SHP77 treated with DMSO at 0.1 percent for 48 hours (cell line): ENCODE measurements at places on chromosomes 12 and 14.

DNA sequence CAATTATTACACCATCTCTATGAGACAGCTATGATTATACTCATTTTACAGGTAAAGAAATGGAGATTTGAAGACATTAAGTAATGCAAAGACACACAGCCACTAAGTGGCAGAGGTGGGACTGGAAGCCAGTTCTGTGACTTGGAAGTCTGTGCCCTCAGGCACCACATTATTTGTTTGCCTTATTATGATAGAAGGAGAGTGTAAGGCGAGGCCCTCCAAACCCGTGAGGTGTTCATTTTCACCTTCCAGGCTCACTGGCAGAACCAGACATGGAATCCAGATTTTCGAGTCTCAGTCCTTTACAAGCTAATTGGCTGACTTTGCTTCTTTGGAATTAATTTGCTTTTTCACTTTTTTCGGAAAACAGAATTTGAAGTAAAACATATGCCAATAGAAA is 107.9 kb downstream of the CAND1 start:
- no peak for DNase-seq

- no peak for DNase-seq
Measured at GRCh38 chr14:63909984-63910383, 57.2 kb downstream of the SYNE2 start.

DNA sequence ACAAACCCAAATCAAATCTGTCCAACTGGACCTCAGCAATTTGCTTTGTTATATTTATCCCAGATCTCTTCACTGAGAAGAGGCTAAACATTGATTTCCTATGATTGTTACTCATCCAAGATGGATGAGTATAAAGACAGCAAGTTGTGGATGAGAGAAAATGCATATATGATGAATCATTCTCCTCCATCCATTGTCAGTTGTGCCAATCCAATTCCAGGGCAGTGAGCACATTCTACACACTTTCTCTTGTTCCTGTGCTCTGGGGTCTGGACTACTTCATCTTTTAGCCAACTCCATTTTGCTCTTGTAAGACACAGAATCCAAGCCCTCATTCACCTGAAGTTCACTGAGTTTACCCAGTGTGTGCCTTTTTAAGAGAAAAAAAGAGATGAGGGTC is 105.7 kb downstream of the GCH1 start:
- DNase-seq: no peak

- no peak for DNase-seq
Measured at GRCh38 chr12:119911182-119911581, 34.1 kb upstream of the CIT start.

GRCh38 chr12:131603939-131604795 is 106.7 kb upstream of the SFSWAP start:
- DNase-seq: no peak

DNA sequence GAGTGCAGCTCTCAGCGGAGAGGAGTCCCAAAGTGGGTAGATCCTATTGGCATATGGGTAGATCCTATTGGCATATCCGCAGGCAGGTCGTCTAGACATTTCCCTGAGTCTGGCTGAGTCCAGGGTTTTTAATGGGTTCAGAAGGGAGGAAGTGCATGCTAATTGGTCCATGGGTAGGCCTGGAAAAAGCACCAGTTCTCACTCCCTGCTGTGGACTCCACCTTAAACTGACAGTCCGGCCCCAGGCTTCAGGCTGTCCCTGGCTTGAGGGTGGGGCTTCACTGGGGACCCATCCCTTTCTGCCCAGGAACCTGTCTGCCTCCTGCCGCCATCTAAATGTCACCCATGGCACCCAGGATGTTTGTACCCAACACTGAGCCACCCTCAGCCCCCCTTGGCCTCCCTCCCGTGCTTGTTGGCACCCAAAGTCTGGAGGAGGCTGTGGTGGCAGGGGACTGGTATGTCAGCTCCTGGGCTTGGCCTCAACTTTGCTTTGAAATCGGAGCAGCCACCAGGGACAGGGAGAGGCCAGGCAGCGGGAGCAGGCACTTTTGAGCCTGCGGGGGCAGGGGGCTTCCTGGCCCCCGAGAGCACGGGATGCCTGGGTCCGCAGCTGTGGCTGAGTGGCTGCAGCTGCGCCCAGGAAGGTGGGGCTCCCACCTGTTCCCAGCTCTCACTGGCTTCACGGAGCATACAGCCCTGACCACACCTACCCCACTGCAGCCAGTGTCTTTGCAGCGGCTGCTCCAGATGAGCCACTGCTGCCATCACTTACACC is 29.6 kb upstream of the YAF2 start:
- no peak for DNase-seq

- no peak for DNase-seq
Measured at GRCh38 chr14:104171029-104171697, 32.8 kb downstream of the KIF26A start.

DNA sequence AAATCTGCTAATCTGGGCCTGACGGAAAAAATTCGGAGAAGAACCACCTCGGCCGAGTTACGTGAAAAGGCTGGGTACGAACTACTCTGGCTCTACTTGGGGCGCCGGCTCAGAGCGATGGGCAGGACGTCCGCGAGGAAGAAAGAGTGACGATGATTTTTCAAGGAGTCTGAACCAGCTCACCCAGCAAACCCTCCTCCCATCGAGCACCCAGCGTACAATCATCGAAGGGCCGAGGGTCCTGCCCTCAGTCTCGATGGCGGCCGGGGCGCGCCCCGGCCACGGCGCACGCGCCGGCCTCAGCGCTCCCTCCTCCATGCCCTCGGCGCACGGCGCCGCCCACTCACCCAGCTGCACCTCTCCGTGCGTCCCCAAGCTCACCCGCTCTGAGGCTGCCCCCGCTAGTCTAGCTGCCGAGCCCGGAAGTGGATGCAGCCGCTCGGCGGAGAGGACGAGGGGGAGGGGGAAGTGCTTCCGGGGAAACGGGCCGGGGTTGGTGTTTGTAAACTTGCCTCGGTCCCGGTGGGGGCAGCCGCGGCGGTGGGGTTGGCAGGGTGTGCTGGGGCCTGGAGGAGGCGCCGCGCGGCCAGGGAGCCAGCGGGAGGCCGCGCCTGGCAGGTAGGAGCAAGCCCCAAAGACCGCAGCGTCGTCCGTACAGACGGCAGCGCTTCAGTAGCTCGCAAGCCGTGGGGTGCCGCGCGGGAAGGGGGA is at the start of the genes CSAD and ZNF740:
Gene CSAD, minus strand, starts transcription at position 706 of the 711 bp plus-strand sequence. CDS start 7,455 bp downstream, outside the sequence.
Gene ZNF740, plus strand, starts transcription at position 503 of the 711 bp plus-strand sequence. CDS start 1,262 bp downstream, outside the sequence.
- DNase-seq: peak; percentile 91

- DNase-seq: no peak
Measured at GRCh38 chr12:57489157-57489641, 1.3 kb downstream of the MARS1 start.

DNA sequence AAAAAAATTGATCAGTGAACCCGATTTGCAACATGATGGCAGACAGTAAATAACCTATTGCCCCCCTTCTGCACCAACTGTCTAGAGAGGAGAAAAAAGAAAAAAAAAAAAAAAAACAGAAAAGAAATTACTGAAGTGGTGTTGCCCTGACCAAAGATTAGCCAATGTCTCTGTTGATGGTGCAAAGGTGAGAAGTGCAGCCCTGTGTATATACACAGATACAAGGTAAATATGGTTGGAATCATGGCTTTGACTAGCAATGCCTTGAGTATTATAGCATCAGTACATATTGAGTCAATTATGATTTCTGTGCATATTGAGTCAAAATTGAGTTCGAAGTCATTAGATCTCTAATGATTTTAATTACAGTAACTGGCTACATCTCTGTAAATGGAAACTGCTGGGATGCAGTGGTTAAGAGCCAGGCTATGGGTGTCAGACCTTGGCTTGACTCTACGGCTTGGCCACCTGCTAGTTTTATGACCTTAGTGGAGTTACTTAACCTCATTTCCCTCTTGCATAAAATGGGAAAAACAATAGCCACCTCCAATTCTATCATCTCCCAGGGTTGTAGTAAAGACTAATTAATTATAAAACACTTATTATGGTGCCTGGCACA is 51.0 kb downstream of the EGLN3 start:
- no peak for DNase-seq

- DNase-seq: no peak
Measured at GRCh38 chr14:44989497-44990440, 27.8 kb downstream of the TOGARAM1 start.

GRCh38 chr12:81758421-81759189 is 545 bp downstream of the PPFIA2 start:
- DNase-seq: no peak

DNA sequence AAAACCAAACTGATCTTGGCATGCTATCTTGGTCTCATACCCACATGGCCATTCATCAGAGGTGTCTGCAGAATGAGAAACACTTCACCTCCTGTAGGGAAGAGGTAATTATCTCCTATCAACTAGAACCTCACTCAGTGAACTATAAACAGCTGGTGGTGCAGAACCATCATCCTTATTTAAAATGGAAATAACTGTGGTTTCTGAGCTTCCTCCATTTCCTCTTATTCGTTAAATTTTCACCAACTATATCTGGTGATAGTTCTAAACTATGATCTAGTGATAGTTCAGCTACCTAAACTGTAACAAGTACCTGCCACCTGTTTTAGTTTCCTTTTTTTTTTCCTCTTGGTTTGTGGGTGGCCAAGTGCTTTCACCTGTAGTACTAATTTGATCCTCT is 218.5 kb downstream of the FUT8 start:
- DNase-seq: no peak

- DNase-seq: no peak
Measured at GRCh38 chr12:42097971-42098370, 46.7 kb downstream of the GXYLT1 start.

- DNase-seq: peak; percentile 71
Measured at GRCh38 chr14:24013654-24014514, 25.2 kb downstream of the DHRS4L2 start.

GRCh38 chr12:51721282-51721940 is 127.1 kb downstream of the FIGNL2 start:
- DNase-seq: no peak

DNA sequence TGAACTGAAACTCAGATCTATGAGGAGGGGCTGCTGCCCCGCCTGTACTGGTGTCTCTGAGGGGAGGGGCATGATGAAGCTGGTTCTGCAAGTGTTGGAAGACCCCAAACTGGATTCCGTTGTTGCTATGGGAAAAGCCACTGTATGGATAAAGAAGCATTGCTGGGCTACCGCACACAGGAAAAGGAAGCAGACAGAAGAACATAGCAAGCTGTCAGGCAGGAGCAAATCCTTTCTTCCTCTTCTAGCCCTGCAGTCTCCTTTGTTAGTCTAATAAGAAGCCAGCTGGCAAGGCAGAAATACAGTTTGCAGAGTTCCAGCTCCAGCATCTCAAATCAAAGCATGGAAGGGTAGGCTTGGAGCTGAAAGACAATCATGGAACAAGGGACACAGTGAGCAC is 26.3 kb upstream of the NR1H4 start:
- DNase-seq: no peak

DNA sequence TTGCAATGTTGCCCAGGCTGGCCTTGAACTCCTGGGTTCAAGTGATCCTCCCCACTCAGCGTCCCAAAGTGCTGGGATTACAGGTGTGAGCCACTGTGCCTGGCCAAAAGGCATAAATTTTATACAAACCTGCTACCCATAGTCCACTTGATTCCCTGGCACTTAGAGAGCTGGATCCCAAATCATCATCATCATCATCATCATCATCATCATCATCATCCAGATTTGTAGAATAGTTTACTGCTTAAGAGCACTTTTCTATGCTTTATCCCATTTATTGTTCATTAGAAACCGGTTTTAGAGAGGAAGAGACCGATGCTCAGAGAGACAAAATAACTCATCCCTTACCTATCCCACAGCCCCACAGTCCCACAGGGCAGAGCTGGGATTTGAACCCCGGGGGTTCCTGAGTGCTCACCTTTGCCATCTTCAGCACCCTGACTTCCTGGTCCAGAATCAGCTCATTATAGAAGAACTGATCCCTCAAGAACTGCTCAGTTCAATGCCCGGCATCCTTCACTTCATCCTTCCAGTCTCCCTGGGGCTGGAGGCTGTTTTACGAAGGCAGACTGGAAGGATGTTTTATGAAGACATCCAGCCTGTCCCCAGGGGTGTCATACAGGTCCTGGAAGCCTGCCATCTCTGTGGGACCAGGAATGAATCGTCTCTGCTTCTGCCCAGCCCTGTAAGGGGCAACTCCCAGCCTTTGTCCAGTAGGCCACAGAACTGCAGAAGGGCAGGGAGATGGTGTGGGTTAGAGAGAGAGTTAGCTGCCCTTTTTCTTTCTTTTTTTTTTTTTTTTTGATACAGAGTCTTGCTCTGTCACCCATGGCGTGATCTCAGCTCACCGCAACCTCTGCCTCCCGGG is 20.2 kb upstream of the OASL start:
- no peak for DNase-seq

- no peak for DNase-seq
Measured at GRCh38 chr14:56378475-56378877, 201.1 kb upstream of the TMEM260 start.

DNA sequence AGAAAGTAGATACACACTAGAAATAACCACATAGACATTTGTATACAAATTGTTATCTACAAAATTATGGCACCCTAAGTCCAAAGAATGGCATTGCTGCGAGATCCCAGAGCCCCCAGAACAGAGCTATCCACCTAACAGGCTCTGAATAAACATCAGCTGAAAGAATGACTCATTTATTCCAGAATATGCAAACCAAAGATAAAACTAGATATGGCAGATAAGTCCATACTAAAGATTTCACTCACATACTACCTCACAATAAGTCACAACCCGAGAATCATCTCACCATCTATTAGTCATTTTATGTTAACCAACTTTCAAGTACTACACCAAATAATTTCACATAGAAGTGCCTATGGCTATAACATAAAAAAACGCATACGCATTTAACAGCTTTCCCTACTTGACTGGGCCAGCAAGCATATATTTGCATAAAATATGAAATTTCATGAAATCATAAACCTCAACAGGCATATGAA is 5.6 kb downstream of the CNIH1 start:
- DNase-seq: no peak

DNA sequence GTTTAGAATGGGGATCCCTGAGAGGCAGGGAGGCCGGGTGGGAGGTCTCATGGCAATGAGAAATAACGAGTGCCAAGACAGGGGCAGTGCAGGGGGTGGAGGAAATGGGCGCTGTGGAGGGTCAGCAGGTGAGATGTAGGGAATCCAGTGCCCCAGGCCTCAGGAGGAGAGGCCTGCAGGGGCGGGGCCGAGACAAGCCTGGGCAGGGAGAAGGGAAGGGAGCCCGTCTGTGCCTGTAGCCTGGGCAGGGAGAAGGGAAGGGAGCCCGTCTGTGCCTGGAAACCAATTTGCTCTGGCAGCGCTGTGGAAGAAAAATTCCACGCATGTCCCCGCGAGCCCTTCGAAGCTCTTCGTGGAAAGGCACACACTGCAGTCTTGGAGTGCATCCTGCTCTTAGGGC is 10.6 kb upstream of the NCOR2 start:
- DNase-seq: no peak

DNA sequence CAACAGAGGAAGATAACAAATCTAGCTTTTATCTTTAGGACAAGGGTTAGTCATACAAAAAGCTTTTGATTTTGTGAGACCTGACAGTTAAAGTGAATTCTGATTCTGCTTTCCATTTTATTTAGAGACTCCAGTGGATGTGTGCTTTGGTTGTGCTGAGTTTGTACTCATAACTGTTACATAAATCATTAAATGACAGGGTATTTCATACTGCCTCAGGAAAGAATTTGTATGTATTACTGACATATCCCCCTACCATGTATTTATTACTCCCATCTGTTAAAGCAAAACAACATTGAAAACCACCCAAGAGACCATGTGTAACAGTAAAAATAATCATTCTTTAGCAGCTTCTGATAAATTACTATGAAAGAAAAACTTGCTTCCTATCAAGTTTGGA is 242.9 kb upstream of the RPL10L start:
- no peak for DNase-seq
